ENCODE measurements at places on chromosomes 12 and 14.

DNA sequence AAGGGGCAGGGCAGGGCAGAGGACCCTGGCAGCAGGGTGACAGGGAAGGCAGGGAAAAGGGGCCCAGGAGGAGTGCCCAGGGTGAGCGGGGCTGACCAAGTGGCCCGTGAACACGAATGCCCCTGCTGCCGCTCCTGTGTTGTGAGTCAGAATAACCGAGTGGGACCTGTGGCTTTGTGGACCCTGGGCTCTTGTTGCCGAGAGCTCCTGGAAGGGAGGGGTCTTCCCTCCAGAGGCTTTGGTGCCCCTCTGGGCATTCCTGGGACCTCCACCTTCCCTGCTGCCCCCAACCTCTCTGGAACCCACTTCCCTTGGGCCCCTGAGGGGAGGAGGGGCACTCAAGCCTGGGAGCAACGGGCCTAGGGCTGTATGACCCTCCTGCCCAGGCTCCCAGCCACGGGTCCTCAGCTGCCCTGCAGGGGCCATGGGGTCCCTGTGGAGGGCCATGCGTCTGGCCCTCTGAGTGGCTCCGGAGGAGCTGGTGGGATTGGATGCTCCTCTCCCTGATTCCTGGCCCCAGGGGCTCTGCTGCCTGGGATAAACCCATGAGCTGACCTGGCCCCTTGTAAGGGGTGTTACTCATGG is 319.4 kb downstream of the TMEM121 start:
- DNase-seq: no peak

DNA sequence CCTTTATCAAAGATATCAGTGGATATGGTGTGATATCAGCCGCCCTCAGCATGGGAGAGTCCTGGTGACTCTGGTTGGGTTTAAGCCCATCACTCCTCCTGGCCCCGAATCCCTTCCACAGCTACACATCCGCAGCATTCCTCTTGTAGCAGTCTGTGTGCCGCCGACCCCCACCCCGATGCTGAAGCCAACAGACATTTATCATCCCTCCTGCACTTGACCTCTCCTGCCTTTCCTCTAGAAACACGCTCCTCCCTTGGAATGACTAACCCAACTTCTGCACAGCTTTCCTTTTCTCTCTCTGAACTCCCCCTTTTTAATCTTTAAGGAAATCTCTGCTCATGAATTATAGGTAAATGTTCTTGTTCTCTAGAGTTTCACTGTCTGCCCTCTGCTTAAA is 250.9 kb upstream of the FOXN3 start:
- no peak for DNase-seq

DNA sequence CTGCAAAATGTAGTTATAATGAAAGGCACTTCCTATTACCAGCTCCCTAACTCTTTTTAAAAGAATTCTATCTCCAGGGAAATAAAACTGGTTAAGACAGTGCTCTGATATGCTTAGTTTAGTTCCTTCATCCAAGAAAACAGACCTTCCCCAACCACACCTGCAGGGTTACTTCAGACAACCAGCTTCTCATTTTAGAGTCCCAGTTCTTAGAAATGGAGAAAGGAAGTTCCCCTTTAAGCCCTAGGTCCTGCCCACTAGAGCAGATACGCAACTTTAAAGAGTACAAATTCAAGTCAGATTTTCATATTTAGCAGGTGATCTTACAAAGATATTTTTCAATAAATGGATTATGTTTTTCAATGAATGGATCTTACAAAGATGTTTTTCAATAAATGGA is 4.4 kb upstream of the WSB2 start:
- no peak for DNase-seq

DNA sequence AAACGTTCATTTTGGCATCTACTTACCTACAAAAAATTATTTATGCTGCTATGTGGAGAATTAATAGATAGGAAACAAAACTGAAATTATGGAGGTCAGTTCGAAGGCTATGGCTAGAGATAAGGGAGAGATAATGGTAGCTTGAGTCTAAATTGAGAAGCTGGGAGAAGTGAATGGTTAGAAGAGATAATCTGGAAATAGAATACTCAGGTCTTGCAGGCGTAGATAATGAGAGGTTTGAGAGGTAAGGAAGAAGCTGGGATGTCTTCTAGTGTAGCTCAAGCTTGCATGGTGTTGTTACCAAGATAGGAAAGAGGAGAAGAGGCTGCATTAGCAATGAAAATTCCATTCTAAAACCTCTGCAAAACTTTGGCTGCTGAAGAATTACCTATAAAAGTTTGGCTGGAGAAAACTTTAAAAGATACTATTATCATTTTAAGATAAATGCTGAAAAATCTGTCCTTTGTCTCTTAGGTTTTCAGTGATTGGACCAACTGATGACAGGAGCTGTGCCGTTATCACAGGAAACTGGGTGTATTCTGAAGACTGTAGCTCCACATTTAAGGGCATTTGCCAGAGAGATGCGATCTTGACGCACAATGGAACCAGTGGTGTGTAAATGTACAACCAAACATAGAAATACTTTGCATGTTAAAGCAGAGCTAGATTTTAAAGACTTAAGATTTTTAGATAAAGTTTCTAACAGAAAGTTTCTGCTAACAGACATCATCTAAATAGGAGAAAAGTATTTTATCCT is 14.1 kb downstream of the KLRF2 start:
- no peak for DNase-seq

GRCh38 chr12:67649261-67649569 is 670 bp downstream of the DYRK2 start:
- peak; percentile 26 for DNase-seq

DNA sequence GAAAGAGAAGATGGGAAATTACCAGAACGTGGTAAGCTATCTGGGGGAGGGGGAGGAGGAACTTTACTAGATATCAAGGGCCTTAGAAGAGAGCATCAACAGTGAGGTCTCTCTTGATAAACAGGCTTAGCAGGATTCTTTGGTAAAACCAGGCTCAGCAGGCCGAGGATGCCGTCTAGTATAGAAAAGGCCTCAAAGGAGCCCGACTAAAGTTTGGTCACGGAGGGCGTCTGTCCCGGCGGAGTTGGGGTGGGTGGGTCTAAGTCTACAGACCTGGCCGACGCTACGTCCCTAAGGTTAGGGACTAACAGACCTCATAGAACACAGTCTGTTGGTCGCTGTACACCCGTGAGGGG is 538 bp upstream of the TIGAR start:
- no peak for DNase-seq

GRCh38 chr12:111222523-111222922 is 146.4 kb downstream of the PHETA1 start:
- no peak for DNase-seq

All from C1 segment of cervical spinal cord (tissue), 14 donors.